ENCODE measurements at places on chromosomes 3 and 15. TPM values are rescaled to one million over a fixed set of nuclear protein-coding genes. Genes with fewer than 3 reads are reported as not detected.
A peak's percentile ranks its signal among the peaks of the same experiment; 100 is the strongest.

PODXL2 gene
- total RNA-seq, result 139 TPM

CYP1A2 gene
- not detected for total RNA-seq

DNA sequence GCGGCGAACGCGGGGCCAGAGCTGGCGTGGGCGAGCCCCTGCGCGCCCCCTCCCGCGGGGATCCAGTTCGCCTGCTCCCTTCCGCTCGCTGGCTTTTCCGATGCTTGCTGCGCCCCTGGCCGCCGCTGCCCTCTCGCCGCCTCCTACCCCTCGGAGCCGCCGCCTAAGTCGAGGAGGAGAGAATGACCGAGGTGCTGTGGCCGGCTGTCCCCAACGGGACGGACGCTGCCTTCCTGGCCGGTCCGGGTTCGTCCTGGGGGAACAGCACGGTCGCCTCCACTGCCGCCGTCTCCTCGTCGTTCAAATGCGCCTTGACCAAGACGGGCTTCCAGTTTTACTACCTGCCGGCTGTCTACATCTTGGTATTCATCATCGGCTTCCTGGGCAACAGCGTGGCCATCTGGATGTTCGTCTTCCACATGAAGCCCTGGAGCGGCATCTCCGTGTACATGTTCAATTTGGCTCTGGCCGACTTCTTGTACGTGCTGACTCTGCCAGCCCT lies 721 bp downstream of the P2RY1 start:
- DNase-seq, result peak; percentile 44
- H3K27me3 ChIP-seq, result peaks cover 6% of the 10 kb centered on the region
- H3K36me3 ChIP-seq, result no peaks in the 10 kb centered on the region
- peaks cover 5% of the 10 kb centered on the region for H3K4me1 ChIP-seq

DNA sequence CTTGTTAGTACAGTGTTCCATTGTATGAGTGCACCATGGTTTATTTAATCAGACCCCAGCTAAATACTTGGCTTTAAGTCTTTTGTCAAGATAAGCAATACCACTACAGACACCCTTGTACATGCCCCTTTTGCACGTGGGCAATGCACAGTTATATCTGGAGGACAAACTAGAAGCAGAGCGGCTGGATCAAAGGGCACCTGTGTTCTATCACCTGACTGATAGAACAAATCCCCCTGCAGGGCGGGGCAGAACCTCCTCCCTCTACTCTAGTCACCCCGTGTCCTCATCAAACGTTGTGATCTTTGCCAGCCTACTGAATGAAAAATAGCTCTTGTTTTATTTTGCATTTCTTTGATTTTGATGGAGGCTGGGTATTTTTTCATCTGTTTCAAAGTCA lies 314.9 kb downstream of the TLE3 start:
- peaks cover 2% of the 10 kb centered on the region for H3K27me3 ChIP-seq
- H3K4me3 ChIP-seq, result peak overlapping the region; percentile 28
- H3K36me3 ChIP-seq, result peaks cover 6% of the 10 kb centered on the region
- peak overlapping the region; percentile 31 for H3K27ac ChIP-seq

- no peak for DNase-seq
- H3K27ac ChIP-seq, result no peak overlapping the region
- no peaks in the 10 kb centered on the region for H3K4me1 ChIP-seq
- H3K36me3 ChIP-seq, result peaks cover 47% of the 10 kb centered on the region
- peaks cover 2% of the 10 kb centered on the region for H3K27me3 ChIP-seq
These were observed 137.8 kb downstream of the DMXL2 start for GRCh38 chr15:51484781-51485180.

PLA2G4F gene
- total RNA-seq, result not detected

DNA sequence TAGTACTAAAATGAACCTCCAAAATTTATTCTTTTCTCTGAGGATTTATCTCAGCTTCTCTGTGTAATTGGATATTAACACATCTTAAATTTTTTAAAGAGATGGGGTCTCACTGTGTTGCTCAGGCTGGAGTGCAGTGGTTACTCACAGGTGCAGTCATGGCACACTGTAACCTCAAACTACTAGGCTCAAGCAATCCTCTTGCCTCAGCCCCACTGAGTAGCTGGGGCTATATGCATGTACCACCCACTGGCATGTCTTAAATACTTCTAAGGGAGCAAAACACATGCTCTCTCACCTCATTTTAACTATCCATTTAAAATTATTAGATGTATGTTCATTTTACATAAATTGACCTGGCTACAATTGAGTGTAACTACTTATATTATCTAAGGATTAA lies 11.3 kb upstream of the TMEM87A start:
- no peak for DNase-seq
- H3K27me3 ChIP-seq, result no peaks in the 10 kb centered on the region
- H3K4me1 ChIP-seq, result no peaks in the 10 kb centered on the region
- H3K27ac ChIP-seq, result no peak overlapping the region
- no peaks in the 10 kb centered on the region for H3K36me3 ChIP-seq

DNA sequence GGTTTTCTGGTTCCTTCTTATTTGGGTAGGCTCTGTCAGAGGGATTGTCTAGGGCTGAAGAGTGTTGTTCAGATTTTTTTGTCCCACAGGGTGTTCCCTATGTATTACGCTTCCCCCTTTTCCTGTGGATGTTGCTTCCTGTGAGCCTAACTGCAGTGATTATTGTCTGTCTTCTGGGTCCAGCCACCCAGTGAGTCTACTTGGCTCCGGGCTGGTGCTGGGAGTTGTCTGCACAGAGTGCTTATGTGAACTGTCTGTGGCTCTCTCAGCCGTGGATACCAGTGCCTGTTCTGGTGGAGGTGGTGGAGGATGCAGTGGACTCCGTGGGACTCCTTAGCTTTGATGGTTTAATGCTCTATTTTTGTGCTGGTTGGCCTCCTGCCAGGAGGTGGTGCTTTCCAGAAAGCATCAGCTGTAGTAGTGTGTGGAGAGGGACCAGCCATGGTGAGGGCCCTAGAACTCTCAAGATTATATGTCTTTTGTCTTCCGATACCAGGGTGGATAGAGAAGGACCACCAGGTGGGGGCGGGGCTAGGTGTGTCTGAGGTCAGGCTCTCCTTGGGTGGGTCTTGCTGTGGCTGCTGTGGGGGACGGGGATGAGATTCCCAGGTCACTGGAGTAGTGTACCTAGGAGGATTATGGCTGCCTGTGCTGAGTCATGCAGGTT lies 53.8 kb downstream of the CCDC66 start:
- no peaks in the 10 kb centered on the region for H3K27me3 ChIP-seq
- H3K4me1 ChIP-seq, result no peaks in the 10 kb centered on the region
- peaks cover 15% of the 10 kb centered on the region for H3K36me3 ChIP-seq
- H3K4me3 ChIP-seq, result no peak overlapping the region
- no peak overlapping the region for H3K27ac ChIP-seq

CCR9 gene
- total RNA-seq, result not detected

DNA sequence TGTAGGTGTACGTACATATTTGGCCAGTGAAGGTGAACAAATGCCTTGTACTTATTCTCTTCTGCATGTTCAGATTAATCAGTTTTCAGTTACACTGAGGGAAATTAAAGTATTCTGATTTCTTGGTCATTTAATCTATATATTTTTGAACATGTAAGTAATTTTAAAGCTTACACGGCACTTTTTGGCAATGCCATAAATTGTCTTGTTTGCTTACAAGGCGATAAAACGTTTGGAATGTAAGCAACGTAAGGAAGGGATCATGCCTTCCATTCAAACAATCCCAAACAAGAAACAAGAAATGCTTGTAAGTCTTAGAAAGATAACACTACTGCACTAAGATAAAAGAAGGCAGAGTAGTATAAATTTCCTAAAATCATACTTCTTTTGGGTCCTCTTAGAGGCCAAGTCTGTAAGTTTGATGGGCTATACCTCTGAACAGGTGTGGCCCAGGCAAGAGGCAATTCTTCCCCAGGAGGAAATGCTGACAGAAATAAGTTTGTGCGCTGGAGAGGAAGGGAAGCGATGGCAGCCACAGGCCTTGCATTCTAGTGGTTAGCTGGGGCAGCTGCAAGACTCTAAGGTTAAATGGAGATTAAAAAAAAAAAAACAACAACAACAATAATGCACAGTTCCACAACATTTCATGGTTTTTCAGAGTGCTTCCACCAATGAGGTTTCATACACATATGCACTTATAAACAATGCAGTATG lies 73.8 kb downstream of the GOLIM4 start:
- DNase-seq, result no peak
- no peak overlapping the region for H3K4me3 ChIP-seq
- peaks cover 38% of the 10 kb centered on the region for H3K4me1 ChIP-seq
- H3K27ac ChIP-seq, result peak overlapping the region; percentile 88
- H3K27me3 ChIP-seq, result peaks cover 2% of the 10 kb centered on the region

DNA sequence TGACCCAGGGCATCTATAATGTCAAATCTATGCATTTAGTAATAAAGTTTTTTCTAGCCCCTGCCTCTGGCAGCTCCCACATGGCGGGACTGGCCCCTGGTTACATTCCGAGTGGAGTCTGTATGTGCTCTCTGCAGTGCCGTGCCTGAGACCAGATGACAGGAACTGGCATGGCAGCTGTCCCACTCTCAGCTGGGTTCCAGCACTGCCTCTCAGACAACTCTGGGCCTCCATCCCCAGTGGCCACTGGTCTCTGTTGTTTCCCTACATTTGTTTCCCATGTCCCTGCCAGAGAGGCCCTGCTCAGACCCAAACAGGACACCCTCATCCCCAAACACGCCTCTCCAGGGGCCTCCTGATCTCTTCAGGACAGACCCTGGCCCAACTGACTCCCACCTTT lies 109.3 kb downstream of the OCA2 start:
- no peak overlapping the region for H3K4me3 ChIP-seq
- peaks cover 41% of the 10 kb centered on the region for H3K4me1 ChIP-seq
- H3K36me3 ChIP-seq, result no peaks in the 10 kb centered on the region
- H3K27ac ChIP-seq, result peak overlapping the region; percentile 76

TP63 gene
- total RNA-seq, result not detected

GPR149 gene
- total RNA-seq, result 0.25 TPM

C3orf22 gene
- not detected for total RNA-seq

FAM107A gene
- not detected for total RNA-seq

DNA sequence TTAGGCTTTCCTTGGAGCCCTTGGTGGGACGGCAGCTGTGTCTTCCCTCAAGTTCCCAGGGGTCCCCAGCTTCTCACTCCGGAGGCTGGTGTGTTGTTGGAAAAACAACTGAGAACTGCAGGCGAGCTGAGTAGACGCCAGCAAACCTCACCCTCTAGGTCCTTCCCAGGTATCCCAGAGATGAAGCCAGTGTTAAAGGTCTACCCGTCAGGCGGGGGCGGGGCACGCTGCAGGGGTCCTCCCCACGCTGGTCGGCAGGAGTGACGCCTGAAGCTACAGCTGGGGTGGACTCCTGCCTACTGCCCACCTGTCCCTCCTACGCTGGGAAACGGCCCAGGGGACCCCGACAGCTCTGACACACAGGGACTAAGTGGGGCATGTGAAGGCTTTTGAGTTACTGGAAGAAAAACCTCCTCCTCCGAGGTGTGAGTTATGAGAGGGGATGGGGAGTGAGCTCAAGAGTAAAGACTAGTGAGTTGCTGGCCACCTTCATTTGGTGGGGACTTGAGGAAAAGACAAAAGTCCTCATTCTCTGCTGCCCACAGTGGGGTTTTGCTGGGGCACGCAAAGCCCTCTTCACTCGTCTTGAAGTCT lies 32.2 kb upstream of the SNRPA1 start:
- no peak overlapping the region for H3K27ac ChIP-seq
- no peaks in the 10 kb centered on the region for H3K36me3 ChIP-seq
- H3K4me1 ChIP-seq, result peaks cover 3% of the 10 kb centered on the region
- H3K27me3 ChIP-seq, result peaks cover 11% of the 10 kb centered on the region

GRCh38 chr3:105140899-105141367 lies 225.8 kb upstream of the ALCAM start:
- H3K27ac ChIP-seq, result no peak overlapping the region
- H3K27me3 ChIP-seq, result no peaks in the 10 kb centered on the region
- no peaks in the 10 kb centered on the region for H3K36me3 ChIP-seq
- peaks cover 20% of the 10 kb centered on the region for H3K4me1 ChIP-seq
- no peak overlapping the region for H3K4me3 ChIP-seq

GRCh38 chr15:44075535-44075934 lies 119.5 kb downstream of the FRMD5 start:
- H3K27ac ChIP-seq, result no peak overlapping the region
- no peaks in the 10 kb centered on the region for H3K36me3 ChIP-seq
- no peak overlapping the region for H3K4me3 ChIP-seq
- H3K27me3 ChIP-seq, result no peaks in the 10 kb centered on the region
- DNase-seq, result no peak

GRCh38 chr3:188901126-188901525 lies 270.6 kb upstream of the TPRG1 start:
- no peak for DNase-seq
- H3K36me3 ChIP-seq, result no peaks in the 10 kb centered on the region
- H3K27me3 ChIP-seq, result peaks cover 2% of the 10 kb centered on the region
- H3K4me3 ChIP-seq, result no peak overlapping the region
- no peak overlapping the region for H3K27ac ChIP-seq
- no peaks in the 10 kb centered on the region for H3K4me1 ChIP-seq

GRCh38 chr3:126781406-126781805 lies 77.4 kb downstream of the CHCHD6 start:
- no peaks in the 10 kb centered on the region for H3K36me3 ChIP-seq
- H3K4me1 ChIP-seq, result peaks cover 13% of the 10 kb centered on the region
- no peak for DNase-seq
- H3K27ac ChIP-seq, result no peak overlapping the region
- peaks cover 4% of the 10 kb centered on the region for H3K27me3 ChIP-seq
- H3K4me3 ChIP-seq, result no peak overlapping the region

DNA sequence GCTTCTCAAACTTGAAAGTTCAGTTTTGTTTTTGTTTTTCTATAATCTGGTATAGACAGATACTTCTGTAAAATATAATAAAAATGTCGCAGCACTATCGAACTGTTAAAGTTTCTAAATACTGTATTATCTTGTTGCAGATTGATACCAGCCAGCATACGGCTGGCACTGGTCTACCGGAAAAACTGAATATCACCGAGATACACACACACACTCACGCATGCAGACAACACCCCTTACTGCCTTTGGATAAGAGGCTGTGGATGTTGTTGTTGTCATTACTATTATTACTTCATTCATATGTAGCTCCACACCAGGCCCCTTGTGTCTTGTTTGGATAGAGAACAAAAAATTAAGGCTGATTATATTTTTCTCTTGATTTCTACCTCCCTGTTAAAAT lies 32.4 kb downstream of the MAP6D1 start:
- H3K4me3 ChIP-seq, result no peak overlapping the region
- H3K27me3 ChIP-seq, result peaks cover 4% of the 10 kb centered on the region
- no peaks in the 10 kb centered on the region for H3K36me3 ChIP-seq

DNA sequence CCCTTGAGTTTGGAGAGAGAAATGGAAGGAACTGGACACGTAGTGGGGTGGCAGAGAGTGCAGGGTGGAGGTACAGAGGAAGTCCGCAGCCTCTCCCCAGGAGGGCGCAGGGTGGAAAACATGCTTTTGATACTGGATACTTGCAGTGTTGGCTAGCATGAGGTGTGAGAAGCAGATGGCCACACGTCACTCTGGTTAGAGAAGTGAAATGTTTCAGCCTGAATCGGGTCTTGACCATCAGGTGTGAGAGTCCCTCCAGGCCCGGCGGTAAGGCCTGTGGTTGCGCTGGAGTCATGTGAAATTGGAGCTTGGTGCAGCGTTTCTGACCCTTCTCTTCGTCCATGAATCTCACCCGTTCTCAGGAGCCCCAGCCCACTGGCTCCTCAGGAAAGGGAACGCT lies 93.1 kb downstream of the GABRG3 start:
- peaks cover 23% of the 10 kb centered on the region for H3K4me1 ChIP-seq
- peaks cover 14% of the 10 kb centered on the region for H3K36me3 ChIP-seq
- H3K27me3 ChIP-seq, result peaks cover 14% of the 10 kb centered on the region
- H3K4me3 ChIP-seq, result no peak overlapping the region
- peak overlapping the region; percentile 17 for H3K27ac ChIP-seq

All from glutamatergic neuron (in vitro differentiated cells).